Activated naive CD4-positive, alpha-beta T cell treated with anti-CD3 and anti-CD28 coated beads, Interleukin-2, amount 50 U/mL, for 16 hours (primary cell): ENCODE measurements at places on chromosomes 4 and X.

GRCh38 chr4:129314781-129315180 lies 218.8 kb downstream of the C4orf33 start:
- no peak for DNase-seq

- no peak for DNase-seq
These were observed 243.8 kb downstream of the PPP3CA start for GRCh38 chr4:101103381-101104142.

- DNase-seq, result no peak
These were observed 1.8 kb downstream of the BGN start for GRCh38 chrX:153496590-153496959.

GRCh38 chrX:70969635-70970481 lies 39.0 kb upstream of the SLC7A3 start:
- no peak for DNase-seq

DNA sequence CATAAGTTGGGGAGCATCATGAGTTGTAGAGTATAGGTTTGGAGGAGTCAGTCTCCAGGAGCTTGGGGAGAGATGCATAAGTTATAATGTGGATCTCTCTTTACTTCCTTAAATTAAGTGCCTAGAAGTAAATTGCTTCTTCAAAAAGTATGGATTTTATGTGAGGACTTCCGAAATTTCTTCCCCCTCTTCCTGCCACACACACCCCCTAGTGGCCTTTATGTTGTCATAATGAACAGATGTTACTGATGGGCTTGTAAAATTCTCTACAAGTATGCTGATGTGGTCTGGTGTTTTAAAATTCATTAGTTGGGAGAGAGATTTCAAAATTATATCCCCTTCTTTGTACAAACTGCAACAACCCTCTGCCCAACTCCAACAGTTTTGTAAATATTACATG lies 2.3 kb upstream of the METTL14 start:
- DNase-seq, result no peak

DNA sequence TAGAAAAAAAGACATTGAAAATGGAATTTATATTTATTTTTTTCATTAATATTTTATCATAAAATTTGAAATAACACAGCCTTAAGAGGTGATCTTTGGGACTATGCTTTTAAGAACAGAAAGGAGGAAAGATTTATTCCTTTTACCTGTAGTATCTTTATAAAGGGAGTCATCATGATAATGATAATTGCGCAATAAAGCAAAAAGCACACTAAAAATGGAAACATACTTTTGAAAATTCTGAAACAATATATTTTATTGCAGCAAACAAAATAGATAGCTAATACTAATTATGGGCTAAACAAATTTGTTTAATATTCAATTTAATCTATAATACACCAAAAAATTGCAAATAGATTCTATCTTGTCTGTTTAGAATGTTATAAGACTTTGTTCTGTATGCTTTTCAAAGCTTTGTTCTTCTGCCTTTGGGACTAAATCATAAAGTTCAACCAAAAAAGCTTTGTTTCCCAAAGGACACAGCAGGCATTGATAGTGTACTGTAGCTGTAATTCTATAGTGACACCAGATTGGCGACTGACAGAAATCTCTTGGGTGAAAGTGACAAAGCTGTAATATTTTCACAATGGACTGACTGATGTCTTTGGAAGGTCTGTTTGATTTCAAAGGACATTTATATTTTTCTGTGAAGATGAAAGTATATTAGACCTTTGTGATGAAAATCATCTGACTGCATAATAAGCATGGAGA lies 2156.6 kb upstream of the TENM3 start:
- DNase-seq, result no peak

- no peak for DNase-seq
These were observed 223.2 kb upstream of the FAT4 start for GRCh38 chr4:125091541-125091940.

GRCh38 chr4:48629458-48629857 lies 139.4 kb downstream of the ZAR1 start:
- no peak for DNase-seq

DNA sequence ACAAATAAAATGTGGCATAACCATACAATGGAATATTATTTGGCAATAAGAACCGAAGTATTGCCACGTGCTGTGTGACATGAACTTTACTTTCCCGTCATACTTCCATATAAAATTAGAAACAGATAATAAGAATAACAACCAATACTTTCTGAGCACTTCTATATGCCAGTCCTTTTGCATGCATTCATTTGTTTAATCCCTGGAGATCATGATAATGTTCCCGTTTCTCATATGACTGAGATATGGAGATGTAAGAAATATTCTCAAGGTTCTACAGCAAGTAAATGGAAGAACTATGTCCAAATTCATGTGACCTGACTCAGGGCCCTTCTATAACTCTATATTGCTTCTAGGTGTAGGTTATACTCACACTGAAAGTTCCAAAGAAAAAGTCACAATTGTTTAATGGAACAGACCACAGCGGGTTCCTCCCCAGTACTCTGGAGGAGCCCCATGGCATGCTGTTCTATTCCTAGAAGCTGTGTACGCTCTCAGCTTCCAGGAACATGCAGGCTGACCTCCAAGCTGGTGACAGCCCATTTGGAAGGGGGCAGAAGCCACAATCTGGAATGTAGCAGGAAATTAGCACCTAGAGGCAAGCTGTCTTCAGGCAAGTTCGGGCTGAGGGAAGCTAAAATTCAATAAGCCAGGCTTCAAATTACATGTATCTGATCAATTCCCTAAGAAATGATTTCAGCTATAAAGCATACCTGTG lies 31.5 kb downstream of the QDPR start:
- no peak for DNase-seq

- no peak for DNase-seq
These were observed 47.6 kb upstream of the PRSS12 start for GRCh38 chr4:118400356-118400755.

GRCh38 chrX:107448625-107448997 lies 841 bp upstream of the FRMPD3 start:
- DNase-seq, result no peak

DNA sequence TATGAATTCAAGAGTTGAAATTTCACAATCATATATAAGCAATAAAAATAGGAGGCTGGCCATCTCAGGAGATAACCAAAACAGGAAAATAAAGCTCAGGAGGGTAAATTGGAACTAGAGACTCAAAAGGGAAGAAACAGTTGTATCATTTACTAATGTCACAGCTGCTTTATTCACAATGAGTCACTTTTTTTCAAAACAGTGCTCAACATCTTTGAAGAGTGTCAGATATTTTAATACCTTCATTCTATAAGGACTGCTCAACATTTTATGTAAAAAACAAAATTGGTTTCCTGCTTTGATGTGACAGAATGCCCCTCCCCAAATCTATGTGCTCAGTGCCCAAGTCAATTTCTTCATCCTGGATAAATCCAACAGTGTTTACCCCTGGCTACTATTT lies 97.7 kb downstream of the DDX60 start:
- DNase-seq, result no peak

GRCh38 chrX:122567911-122568310 lies 616.2 kb upstream of the GRIA3 start:
- DNase-seq, result no peak

GRCh38 chrX:70313503-70313902 lies 23.6 kb downstream of the KIF4A start:
- no peak for DNase-seq

- DNase-seq, result no peak
These were observed 38.9 kb downstream of the SMC1A start for GRCh38 chrX:53383376-53384076.

- DNase-seq, result no peak
These were observed 9.7 kb downstream of the CXorf38 start for GRCh38 chrX:40637687-40638086.

DNA sequence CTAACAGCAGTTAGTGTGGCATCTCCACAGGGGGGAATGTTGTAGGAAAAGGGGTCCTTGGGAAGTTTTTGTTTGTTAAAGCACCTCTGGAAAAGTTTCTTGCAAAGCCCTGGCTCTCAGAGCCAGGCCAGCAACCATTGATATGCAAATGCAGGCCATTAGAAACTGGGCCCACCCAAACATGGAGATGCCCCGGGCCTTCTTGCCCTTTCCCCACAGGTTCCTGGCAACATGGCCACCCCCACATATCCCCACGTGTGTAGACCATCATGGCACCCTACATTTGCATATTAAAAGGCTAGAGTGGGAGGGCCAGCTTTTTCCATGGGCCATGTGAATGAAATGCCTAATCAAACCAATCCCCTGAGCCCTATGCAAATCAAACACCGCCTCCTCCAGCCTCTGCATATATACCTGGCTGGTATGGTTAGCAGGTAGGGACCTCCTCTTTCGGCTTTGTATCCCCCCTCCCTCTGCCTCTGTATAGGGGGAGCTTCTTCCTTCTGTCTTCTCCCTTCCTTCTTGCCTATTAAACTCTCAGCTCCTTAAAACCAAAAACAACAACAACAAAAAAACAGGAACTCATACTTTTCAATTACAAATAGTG lies 44.0 kb upstream of the ZCCHC13 start:
- no peak for DNase-seq

DNA sequence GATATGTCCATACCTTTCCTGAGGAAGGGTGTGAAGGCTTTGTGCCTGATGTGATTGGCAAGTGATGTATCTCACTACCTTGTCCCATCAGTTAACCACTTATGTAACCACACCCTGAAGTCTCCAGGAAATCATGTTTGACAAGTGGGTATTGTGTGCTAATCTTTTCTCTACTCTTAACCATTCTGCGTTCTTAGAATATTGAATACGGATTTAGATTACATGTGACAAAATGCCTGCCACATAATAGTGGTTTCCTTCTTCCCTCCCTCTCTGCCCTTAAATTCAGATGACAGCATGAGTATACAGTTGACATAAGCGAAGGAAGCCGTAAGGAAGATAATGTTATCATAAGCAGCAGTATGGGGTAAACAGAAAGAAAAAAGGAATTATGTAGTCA lies 108.4 kb downstream of the KLHL8 start:
- DNase-seq, result no peak

DNA sequence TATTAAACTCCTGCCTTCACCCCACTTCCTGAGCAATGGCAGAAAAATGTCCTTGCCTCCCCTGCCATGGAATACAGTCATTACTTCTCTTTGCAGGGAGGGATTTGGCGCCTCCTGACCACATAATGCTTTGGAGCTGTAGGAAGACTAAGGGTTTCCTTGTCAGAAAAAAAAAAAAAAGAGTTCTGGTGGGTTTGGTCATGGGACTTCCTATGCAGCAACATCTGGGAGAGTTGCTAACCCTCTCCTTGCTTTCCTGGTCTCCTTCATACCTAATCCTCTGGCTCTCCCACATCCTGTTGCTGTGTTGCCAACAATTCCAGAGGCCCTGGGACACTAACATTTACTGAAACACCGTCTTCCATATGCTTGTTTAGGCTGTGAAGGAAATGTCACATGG lies 75.1 kb upstream of the MBNL3 start:
- no peak for DNase-seq

DNA sequence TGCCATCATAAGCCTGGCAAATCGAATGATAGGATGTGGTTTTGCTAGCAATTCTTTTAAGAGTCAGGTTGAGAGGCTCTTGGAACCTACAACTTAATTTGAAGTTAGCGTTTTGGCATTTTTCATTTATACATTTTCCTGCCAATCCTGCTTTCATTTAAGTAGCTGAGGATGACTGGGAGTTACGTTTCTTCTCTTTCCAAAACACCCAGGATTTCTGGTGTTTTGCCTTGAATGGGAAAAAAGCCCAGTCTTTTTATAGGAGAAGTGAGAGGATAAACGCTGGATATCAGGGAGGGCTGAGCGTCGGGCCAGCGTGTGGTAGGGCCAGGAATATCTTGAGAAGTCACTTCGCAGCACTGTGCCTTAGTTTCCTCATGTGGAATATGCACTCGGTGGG lies 174.2 kb upstream of the HAND2 start:
- DNase-seq, result no peak

DNA sequence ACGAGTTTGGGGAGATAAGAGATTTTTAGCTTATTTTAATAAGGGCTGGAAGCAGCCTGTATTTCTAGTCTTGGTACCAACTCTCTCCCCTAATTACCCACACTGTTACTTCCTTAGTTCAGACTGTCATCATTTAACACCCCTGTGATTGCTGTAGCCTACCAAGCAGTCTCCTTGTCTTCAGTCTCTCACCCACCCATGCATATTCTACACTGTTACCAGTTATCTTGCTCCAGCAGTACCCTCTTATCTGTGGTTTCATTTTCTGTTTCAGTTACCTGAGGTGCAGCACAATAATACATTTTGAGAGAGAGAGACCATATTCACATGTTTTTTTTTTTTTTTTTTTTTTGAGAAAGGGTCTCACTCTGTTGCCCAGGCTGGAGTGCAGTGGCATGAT lies 80.2 kb downstream of the DIAPH2 start:
- DNase-seq, result no peak

- no peak for DNase-seq
These were observed 28.5 kb upstream of the FGF5 start for GRCh38 chr4:80237992-80238391.

DNA sequence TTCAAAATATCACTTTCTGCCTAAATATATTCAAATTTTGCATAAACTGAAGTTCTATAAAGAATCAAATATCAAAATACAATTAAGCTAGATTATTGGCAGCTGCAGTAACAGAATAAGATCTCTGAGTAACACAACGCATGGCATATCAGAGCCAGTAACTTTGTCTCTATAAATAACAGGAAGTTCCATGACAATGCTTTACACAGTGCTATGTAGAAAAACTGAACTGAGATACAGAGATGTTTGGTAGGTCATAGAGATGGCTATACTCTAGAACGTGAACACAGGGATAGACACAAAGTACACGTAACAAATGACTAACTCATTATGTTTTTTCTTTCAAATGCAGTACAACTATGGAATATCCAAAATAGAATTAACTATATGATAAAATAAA lies 18.2 kb downstream of the UBE2D3 start:
- DNase-seq, result no peak

DNA sequence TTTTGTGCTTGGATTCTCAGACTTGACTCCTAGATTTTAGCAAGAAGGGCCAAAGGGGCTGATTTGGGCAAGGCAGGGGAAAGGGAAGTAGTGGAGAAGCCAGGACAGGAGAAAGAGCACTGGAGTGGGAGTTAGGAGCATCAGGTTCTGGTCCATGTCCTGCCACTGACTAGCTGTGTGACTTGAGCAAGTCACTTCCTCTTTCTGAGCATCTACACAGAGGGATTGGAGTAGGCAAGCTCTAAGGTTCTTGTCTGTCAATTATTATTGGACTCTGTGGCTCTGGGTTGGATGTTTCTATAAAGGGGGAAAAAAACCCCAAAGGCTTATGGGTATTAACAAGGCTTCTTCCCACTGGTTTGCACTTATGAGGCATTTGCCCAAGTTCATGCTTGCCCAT lies 24.4 kb downstream of the PLAC1 start:
- DNase-seq, result no peak

DNA sequence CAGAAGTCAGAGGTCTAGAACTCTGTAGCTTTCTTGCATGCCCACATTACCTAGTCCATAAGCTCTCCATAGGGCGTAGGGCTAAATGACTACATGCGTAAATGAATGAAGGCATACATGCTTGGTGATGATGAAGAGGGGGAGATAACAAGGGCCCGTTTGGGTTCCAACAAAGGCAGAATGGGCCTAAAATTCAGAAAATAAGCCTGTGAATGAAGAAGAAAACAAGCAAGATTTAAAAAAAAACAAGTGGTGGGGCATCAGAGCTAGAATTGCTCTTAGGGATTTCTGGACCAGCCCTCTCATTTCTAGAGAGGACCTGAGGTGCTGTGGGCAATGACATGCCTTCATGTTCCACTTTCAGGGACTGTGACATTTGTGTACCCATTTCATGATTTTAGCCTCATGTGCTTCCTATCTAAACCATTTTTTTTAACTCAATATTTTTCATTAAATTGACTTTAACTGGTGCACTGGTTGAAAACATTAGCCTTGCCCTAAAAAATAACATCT lies 12.1 kb downstream of the GPRIN3 start:
- DNase-seq, result no peak

- DNase-seq, result no peak
These were observed 52.2 kb upstream of the ADGRG2 start for GRCh38 chrX:19174401-19175025.

- no peak for DNase-seq
These were observed 5.9 kb downstream of the ANXA10 start for GRCh38 chr4:168098248-168098717.
